ENCODE measurements at places on chromosomes 5 and 9. TPM values are rescaled to one million over a fixed set of nuclear protein-coding genes. Genes with fewer than 3 reads are reported as not detected.

The HAVCR2 gene
- 4.4 TPM for total RNA-seq

The SLC6A7 gene
- 19.5 TPM for total RNA-seq

DNA sequence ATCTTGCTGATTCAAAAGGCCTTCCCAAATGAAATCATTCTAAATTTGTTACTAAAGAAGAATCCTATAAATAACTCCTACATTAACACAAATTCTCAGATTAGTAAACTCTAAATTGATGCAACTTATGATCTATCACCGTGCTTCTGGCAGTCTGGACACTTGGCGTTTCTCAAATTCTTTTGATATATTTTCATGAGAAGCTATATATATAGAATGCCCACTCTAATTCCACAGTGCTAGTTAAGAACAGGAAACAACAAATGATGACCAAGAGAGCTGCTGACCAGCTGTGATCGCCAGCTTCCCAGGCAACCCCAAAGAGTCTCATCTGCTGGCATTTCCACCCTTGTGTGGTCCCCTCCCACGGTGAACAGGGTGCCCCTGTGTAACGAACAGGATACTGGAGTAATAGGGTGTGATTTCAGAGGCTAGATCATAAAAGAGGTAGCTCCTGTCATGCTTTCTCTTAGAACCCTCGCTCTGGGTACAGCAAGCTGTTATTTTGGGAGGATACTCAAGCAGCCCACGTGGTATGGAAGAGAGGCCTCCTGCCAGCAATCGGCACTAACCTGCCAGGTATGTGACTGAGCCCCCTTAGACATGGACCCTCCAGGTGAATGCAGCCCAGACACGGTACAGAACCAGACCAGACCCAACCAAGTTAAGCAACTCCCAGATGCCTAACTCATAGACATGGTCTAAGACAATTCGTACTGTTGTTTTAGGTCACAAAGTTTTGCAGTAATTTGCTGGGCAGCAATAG is 64.7 kb downstream of the CDC14B start:
- no peak for DNase-seq

The AKNA gene
- total RNA-seq, result 35.8 TPM

The NKD2 gene
- 0.80 TPM for total RNA-seq

The NFIL3 gene
- 15.8 TPM for total RNA-seq

- DNase-seq, result peak; percentile 86
These were observed 12.7 kb upstream of the TDRD7 start for GRCh38 chr9:97398999-97399758.

DNA sequence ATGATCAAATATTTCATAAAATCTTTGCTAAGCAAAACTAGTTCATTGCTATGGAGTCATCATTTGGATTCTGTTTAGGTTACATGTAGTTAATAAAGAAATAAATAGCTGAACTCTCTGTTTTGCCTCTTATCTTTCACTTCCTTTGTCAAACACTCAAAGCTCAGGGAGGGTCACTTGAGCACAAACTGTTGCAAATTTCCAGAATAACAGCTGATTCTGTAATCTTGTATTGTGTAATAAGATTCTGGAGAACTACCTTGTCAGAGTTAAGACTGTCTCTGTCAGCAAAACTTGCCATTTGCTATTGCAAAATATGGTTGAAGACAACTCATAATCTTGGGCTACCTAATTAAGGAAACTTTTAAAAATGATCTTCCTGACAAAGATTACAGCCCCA is 182.0 kb upstream of the MOCS2 start:
- DNase-seq, result no peak

GRCh38 chr5:157328277-157328912 is 62.5 kb downstream of the CYFIP2 start:
- peak; percentile 58 for DNase-seq

GRCh38 chr9:18800579-18800978 is 232.4 kb downstream of the SAXO1 start:
- no peak for DNase-seq

- peak; percentile 20 for DNase-seq
These were observed 13.2 kb downstream of the GZMK start for GRCh38 chr5:55037046-55037771.

DNA sequence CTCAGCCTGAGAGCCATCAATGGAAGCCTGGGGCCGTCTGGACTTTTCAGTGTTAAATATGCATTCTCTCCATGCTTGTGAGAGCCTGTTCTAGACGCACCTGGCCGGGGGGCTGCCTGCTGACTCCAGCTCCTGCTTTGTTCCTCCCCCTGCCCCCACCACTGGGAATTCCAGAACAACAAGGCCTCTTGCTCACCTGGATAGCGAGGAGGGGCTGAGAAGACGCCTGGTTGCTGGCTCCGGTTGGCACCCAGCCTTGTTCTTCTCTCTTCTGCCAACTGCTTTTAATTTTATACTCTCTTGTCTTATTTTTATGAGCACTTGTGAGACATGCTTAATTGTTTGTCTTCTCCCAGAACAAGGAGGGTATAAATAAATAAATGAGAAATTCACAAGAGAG is 15.0 kb upstream of the RAPGEF1 start:
- no peak for DNase-seq

GRCh38 chr5:42991404-42992087 is 48.6 kb downstream of the ANXA2R start:
- DNase-seq, result peak; percentile 10

The SH2D3C gene
- 2.6 TPM for total RNA-seq

GRCh38 chr5:107853031-107853430 is 182.3 kb upstream of the EFNA5 start:
- no peak for DNase-seq

GRCh38 chr5:68041293-68041692 is 174.3 kb upstream of the PIK3R1 start:
- DNase-seq, result peak; percentile 19

- no peak for DNase-seq
These were observed 205.6 kb upstream of the ADAMTSL1 start for GRCh38 chr9:18268381-18268780.

The TRIM7 gene
- total RNA-seq, result not detected

The ABCA2 gene
- 68.5 TPM for total RNA-seq

All from transverse colon (tissue), 4 donors.